ENCODE measurements at places on chromosomes 3 and 15.

GRCh38 chr3:168881804-168882203 lies 781.7 kb downstream of the MECOM start:
- no peak for DNase-seq

DNA sequence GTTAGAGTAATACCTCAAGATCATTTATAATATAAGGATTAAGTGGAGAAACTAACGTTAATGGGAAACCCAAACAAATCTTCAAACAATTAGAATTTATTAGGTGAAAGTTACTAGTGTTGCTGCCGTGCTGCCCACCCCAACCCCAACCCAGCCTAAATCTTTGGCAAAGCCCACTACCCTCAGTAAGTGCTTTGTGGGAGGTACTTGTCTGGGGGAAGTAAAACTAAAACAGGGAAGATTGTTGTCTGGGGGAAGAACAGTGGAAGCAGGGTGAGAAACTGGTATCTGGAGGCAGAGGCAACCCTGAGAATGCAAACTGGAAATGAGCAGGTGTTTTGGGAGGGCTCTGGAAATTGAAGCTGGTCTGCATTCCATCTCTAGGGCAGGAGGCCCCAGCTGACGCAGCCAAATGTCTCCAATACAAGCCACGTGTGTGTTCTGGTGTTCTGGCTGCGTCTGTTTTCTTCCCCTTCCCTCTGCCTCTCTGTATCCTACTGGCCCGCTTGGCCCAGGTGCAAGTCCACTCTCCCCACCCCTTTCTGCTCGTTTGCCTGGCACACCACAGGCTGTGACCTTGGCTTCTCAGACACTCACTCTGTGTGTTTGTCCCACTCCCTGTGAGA lies 32.7 kb downstream of the FEM1B start:
- DNase-seq = no peak

GRCh38 chr3:127967316-127967715 lies 52.3 kb downstream of the KBTBD12 start:
- no peak for DNase-seq

DNA sequence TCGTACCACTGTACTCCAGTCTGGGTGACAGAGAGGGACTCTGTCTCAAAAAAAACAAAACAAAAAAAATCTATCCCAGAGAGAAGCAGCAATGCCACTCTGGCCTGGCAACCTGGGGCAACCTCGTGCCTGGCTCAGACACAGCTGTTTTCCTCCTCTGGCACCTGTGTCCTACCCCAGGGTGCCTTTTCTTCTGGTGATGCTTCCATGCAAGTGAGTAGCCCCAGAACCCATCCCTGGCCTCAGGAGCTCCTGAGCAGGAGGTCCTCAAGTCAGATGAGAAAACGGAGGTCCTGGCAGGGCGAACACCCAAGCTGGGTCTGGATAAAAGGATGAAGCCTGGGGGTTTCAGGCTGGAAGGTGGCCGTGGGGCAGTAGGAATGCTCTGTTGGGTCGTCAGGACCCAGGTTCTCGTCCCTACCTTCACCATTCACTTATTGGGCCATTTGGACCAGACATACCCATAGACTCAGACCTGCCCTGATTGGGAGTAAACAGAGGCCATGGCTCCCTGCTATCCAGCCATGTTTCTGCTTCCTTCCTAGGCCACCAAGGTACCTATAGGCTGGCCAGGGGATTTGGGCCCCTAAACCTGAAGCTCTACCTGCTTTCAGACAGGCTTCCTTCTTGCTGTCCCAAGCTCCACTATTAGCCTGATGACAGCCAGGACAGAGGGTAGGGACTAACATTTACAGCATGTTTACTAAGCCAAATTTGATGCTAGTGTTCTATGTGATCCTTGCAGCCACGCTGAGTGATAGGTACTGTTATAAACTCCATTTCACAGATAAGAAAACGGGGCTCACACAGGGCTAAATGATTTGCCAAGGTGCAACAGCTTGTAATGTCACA lies 102.2 kb downstream of the DAPK2 start:
- no peak for DNase-seq

- DNase-seq = no peak
These were observed 175.0 kb downstream of the UBE2E2 start for GRCh38 chr3:23377928-23378672.

- DNase-seq = no peak
These were observed 2.4 kb downstream of the CCNDBP1 start for GRCh38 chr15:43187544-43188155.

DNA sequence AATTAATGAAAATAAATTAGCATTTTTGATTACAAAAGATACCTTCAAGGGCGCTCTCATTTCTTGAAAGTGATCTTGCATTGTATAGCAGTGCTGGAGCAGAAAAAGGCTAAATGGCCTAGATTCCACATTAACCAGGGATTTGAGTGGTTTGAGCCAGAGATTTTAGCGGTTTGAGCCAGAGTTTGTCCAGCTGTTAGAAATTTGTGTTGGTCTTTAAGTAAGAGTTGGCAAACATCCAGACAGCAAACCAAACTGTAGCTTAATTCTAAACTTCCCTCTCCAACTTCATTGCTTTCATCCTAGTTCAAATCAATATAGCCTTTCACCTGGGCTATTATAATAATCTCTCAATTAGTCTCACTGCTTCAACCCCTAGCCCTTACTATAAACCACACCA lies 351.7 kb downstream of the IGSF11 start:
- DNase-seq = no peak

DNA sequence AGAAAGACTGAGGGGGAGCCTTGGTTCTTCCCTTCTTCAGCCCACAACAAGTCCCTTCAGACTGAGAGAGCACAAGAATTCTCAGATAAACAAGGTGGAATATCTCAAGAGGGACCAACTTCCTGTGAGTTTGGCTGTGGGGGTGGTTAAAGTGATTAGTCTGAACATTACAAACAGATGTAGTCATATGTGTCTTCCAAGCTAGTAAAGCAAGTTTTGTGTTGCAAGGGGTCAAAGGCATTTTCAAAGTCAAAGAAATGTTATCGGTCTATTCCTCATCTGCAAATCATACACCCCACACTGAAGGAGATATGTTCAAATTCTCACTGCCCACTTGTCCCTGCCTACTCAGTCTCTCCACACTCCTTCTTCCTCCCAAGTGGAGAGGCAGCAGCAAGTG lies 242.5 kb downstream of the FAM43A start:
- no peak for DNase-seq

DNA sequence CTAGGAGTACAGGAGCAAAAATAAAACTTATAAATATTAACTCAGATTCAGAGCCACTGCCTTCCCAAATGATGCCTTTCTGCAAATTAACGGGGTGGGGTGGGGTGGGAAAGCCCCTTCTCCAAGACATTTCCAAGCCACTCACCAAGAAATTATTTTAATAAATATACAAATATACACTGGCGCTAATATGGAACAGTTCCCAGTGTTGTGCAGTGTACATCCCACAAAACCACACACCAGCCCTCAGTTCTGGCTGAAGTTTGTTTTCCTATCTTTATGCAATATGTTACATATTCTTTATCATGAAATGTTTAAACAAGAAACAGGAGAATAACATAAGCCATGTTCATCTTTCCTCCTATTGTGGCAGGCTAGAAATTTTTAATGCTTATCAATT lies 53.0 kb upstream of the GYG1 start:
- DNase-seq = no peak

DNA sequence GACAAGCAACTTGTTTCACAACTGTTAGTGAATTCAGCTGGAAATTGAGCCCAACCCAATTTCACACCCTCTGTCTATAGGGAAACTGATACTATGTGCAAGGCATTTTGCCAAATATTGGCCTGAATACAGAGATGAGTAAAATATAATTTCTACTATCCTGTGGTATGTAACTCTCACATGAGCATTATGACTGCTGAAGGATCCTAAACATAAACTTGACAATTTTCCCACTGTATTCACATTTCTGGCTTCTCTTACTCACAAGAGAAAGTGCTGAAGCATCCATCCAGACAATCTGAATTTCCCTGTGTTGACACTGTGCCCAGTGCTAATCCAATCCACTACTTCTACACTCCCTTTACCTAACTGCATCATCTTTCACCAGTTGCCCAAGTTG lies 28.4 kb downstream of the SERPINI2 start:
- no peak for DNase-seq

DNA sequence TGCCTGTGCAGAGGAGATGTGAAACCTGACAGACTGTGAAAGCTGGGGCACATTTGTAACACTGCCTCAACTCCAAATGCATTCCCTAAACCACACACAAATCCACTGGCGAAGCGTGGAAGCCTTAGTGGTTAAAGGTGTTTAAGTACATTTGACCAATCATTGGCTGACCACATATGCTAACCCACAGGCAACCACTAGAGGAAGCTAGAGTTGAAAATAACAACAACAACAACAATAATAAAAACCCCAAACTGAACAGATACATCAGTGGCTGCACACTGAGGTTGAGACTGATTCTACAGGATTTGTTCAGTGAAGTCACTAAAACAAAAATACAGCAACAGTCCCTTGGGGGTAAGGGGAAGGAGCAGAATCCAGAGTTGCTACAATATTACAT lies 129.7 kb downstream of the TJP1 start:
- no peak for DNase-seq

DNA sequence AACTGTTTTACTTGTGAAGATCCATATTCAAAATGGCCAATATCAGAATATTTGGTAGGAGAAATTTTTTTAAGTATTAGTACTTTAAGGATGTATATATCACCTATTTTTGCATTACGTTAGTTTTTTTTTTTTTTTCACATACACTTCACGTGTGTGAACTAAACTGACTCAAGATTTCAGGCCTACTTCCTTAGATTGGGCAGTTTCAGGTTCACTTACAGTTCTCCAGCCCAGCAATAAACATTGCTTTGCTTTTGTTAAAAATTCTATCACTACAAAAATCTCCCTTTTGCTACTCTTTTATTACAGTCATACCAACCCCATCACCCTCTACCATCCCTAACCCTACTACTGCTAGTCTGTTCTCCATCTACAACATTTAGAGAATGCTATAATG lies 183.6 kb downstream of the KCNH8 start:
- DNase-seq = no peak

DNA sequence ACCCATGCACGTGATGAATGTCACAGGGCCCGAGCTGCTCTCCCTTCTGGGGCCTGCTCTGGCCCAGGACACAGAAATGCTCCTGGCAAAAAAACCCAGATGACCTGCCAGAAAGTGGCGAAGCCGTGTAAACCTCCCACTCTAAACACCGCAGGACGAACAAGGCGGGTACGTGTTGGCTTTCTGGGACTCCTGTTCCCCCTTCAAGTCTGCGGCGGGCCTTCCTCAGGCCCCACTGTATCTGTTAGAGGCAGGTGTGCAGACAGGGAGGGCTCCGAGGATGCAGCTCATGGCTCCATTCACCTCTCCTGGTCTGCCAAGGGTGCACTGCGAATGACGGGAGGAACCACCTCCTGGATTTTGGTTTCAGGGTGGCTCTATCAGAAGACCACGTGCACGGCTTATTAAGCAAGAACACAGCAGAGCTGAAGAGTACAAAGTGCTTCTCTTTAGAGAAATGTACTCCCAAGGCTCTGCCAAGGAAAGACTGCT lies 173.8 kb downstream of the ADAMTS17 start:
- no peak for DNase-seq

- no peak for DNase-seq
These were observed 70.9 kb downstream of the AAGAB start for GRCh38 chr15:67183443-67184169.

- DNase-seq = no peak
These were observed 22.4 kb downstream of the SENP5 start for GRCh38 chr3:196889844-196890708.

DNA sequence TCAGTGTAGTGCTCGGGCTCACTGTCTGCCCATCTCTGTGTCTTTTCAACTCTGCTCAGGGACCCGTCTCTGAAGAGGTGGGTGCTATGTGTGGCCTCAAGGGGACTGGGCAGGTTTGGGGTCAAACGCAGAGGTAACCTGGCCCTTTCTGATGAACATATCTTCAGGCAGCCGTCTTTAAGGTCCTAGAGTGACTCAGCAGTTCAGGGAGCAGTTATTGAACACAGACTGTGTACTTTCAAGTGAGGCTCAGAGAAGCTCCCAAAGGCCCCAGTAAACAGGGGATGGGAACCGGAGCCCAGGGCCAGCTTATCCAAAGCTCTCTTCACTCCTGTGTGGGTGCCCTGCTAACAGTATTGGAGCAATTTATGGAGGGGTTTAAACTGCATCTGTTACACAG lies 73.1 kb downstream of the WDR76 start:
- no peak for DNase-seq

DNA sequence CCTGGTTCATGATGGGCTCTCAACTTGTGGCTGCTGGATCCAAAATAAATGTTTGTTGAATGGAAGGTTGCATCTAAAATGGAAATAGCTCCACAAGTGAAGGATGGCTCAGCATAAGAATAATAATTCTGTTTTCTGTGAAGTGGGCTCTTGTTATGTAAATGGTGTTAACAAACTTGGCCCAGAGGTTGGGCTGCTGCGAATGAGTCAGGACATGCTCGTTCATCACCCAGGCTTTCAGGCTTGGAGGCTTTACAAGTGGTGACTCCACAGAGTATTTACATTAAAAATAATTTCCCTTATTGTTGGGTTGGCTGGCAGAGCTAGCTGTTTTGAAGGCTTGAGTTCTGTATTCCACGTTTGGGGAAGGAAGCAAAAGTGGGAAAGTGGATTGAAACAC lies 60.5 kb downstream of the ITGB5 start:
- DNase-seq = no peak

DNA sequence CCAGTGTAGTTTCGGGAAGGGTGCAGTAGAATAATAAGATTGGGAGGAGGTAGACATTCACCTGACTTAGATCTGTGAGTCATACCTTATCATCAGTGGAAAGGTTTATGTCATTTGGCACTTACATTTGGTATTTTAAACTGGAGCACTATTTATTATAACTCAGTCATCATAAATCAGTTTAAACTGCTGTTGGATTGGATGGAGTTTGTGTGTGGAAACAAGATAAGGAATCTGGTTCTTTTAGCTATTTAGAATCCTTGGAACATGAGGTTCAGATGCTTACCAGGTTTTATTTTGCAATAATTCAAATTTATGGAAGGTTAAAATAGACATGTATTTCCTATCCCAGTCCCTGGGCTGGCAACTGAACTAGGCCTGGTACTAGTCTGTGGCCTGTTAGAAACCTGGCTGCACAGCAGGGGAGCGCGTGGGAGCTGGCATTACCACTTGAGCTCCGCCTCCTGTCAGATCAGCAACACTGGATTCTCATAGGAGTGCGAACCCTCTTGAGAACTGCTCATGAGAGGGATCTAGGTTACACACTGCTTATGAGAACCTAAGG lies 34.5 kb downstream of the ZFAND6 start:
- no peak for DNase-seq

- DNase-seq = no peak
These were observed 46.4 kb upstream of the SLCO3A1 start for GRCh38 chr15:91807122-91807521.

Measured in activated CD4-positive, alpha-beta T cell treated with anti-CD3 and anti-CD28 coated beads for 4 hours (primary cell).